Type B pancreatic cell (in vitro differentiated cells): ENCODE measurements at places on chromosomes 16 and 17. TPM values are rescaled to one million over a fixed set of nuclear protein-coding genes. Genes with fewer than 3 reads are reported as not detected.
A peak's percentile ranks its signal among the peaks of the same experiment; 100 is the strongest.

- no peak overlapping the region for H3K4me3 ChIP-seq
- no peak overlapping the region for H3K27ac ChIP-seq
- peaks cover 4% of the 10 kb centered on the region for H3K27me3 ChIP-seq
- DNase-seq = no peak
- H3K36me3 ChIP-seq = no peaks in the 10 kb centered on the region
These were observed 9.7 kb upstream of the MLKL start for GRCh38 chr16:74710401-74710800.

Gene P2RX5
- 0.69 and 1.3 TPM in 2 replicates for total RNA-seq

GRCh38 chr17:78002166-78002565 lies 43.7 kb downstream of the TNRC6C start:
- peaks cover 19% of the 10 kb centered on the region for H3K4me1 ChIP-seq
- H3K27ac ChIP-seq = no peak overlapping the region
- DNase-seq = no peak
- no peak overlapping the region for H3K4me3 ChIP-seq
- peaks cover 9% of the 10 kb centered on the region for H3K36me3 ChIP-seq

Gene CMTM1
- 3.4 and 8.4 TPM in 2 replicates for total RNA-seq

GRCh38 chr16:12340151-12340733 lies 363.7 kb downstream of the SNX29 start:
- H3K4me1 ChIP-seq = no peaks in the 10 kb centered on the region
- H3K27ac ChIP-seq = no peak overlapping the region
- DNase-seq = no peak
- H3K4me3 ChIP-seq = no peak overlapping the region
- H3K36me3 ChIP-seq = no peaks in the 10 kb centered on the region

DNA sequence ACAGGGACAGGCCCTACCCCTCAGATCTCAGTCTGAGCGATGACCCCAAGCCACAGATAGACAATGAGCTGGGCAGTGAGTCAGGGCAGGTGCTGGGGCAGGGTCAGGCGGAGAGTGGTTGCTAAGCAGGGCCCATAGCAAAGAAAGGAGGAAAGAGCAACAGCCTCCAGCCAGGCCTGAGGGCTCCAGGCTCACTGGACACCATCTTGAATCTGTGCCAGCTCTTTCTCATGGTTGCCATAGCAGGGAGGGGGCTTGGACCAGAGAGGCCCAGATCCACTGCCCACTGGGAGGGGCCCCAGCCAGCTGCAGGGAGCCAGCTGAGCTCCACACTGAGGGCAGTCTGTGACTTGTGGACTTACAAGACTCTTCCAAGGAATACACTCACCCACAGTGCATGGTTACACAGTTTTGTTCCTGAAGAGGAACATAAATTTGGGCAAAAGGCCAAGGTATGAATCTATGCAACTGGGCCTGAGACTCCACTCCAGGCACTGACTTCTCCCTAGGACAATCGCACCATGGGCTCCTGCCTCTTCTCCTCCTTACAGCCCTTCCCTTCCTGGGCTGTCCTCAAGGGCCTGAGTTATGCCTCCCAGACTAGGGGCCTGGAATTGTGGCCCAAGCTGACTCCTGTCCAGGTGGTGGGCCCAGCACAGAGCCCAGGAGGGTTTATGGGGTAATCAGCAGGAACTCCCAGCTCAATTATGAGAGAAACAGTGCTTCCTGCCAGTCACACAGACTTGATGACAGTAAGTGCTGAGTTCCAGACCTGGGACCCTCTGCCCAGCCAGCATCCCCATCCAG lies 59.9 kb downstream of the BEAN1 start:
- H3K4me1 ChIP-seq = peaks cover 11% of the 10 kb centered on the region
- H3K36me3 ChIP-seq = no peaks in the 10 kb centered on the region
- no peak overlapping the region for H3K27ac ChIP-seq
- no peak overlapping the region for H3K4me3 ChIP-seq
- peak; percentile 61 for DNase-seq

Gene SPATA2L
- total RNA-seq = 12.6 and 18.5 TPM in 2 replicates

- H3K27me3 ChIP-seq = peaks cover 29% of the 10 kb centered on the region
- H3K36me3 ChIP-seq = peaks cover 3% of the 10 kb centered on the region
- H3K4me3 ChIP-seq = peak overlapping the region; percentile 66
- peaks cover 55% of the 10 kb centered on the region for H3K4me1 ChIP-seq
These were observed 155.3 kb downstream of the C16orf78 start for GRCh38 chr16:49528866-49529288.

DNA sequence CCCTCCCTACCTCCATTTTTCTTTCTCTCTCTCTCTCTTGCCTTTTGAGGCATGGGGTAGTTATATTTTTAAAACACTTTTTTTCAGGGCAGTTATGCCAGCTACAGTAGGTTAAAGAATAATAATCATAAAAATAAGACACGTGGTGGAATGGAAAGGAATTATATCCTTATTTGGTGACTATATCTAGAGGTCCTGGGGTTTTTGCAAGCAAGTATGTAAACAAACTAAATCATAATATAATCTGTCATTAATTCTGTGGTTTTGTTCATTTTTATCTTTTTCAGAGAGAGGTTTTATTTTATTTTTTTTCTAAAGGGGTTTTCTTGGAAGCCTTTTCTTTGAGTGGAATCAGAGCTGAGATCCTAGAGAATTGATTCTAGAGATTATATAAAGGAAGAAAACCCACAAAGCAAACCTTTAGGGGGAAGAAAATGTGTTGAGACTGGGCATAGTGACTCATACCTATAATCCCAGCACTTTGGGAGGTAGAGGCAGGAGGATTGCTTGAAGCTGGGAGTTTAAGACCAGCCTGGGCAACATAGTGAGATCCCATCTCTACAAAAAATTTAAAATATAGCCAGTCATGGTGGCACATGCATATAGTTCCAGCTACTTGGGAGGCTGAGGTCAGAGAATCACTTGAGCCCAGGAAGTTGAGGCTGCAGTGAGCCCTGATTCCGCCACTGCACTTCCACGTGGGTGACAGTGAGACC lies 53.2 kb downstream of the NQO1 start:
- no peak for DNase-seq
- no peak overlapping the region for H3K4me3 ChIP-seq
- H3K27ac ChIP-seq = no peak overlapping the region
- no peaks in the 10 kb centered on the region for H3K4me1 ChIP-seq

Gene QRICH2
- total RNA-seq = 3.9 and 11.7 TPM in 2 replicates

DNA sequence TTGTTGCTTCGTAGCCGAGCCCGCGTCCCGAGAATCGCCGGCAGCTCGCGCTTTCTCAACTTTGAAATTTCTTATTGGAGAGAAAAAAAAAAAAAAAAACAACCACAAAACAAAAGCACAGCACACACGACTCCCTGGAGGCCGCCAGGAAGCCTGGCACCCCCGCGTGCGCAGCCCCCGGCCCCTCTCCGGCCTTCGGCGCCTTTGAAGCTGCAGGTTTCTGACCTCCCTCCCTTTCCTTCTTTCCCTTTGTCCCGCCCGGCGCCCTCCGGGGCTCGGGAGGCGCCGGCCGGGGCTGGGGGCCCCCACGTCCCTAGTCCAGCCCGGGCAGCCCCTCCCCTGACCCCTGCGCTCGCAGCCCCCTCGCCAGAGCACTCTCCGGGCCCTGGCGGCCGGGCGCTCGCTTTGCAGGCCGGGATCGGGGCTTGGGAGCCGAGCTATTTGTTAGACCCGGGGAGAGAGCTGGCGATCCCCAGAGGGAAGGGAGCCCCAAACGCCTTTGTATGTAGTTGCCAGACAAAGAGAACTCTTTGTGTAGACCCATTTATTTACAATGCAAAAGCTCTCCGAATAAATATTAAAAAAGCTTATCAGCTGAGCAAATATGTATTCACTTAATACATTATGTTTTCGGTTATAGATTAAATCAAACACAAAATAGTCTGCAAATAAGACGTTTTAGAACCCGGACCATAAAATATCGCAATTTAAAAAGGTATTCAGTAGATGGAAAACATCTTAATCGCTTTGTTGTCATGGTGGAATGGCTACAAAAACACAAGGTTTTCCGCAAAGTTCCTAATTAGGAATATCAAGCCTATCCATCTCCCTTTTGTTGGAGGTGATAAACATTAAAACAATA lies 2.3 kb downstream of the BAHCC1 start:
- peak overlapping the region; percentile 97 for H3K27ac ChIP-seq
- peak overlapping the region; percentile 97 for H3K4me3 ChIP-seq
- DNase-seq = peak; percentile 88

DNA sequence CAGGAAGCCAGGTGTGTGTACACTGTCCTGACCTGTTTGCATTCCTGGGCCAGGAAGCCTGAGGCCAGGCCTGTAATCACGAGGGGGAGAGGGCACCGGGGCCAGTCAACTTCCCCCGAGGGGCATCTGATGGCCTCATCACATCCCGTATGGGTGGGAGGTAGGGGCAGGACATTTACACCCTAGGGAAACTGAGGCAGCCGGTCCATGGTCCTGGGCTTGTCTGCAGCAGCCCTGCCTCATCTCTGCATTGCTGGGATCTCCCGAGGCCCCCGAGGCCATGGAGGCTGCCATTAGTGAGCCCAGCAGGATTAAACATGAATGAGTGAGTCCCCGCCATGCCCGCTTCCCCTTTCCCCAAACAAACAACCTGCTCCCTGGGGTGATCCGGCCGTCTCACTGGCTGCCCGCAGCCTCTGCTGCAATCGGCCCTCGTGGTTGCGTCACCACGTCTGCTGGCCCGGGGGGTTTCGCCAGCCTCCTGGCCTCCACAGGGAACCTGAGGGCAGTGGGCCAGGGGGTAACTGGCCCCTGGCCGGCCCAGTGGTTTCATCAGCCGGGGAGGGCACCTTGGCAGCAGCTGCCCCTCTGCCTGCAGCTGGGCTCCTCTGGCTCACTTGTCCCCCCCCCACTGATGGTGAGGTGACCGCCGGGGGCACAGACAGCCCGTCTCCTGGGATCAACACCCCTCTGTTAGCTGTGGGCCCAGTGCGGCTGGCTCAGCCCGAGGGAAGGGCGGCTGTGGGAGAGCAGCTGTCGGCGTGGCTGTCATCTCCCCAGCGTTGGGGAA lies 88.3 kb upstream of the GSE1 start:
- no peak overlapping the region for H3K27ac ChIP-seq
- H3K4me1 ChIP-seq = peaks cover 50% of the 10 kb centered on the region
- H3K36me3 ChIP-seq = no peaks in the 10 kb centered on the region
- no peak overlapping the region for H3K4me3 ChIP-seq
- no peak for DNase-seq
- no peaks in the 10 kb centered on the region for H3K27me3 ChIP-seq

DNA sequence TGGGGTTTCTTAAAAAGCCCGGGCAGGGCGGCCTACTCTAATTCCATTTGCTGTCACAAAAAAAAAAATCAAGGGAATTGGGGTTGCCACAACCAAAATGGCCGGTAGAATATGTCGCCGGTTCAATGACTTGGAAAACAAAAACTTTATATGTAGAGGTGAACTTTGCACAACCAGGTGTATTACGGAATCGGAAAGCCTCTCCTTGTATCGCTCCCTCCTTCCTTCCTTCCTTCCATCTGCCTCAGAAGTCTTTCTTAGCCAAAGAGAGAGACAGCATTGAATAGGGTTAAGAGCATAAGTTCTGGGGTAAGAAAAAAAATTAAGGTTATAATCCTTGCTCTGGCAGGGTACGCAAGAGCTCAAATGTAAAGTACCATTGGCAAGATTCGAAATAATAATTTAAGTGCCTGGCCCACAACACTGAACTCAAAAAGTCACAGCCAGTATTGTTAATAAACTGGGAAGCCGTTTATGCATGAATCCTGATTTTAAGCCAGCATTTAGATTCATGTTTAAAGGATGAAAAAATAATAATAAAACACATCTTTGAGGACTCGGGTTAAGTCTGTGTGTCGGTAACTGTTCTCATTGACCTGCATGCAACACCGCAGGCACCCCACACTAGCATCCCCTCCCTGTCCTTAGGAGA lies 522 bp upstream of the GLG1 start:
- peak overlapping the region; percentile 95 for H3K4me3 ChIP-seq
- H3K27ac ChIP-seq = peak overlapping the region; percentile 89

Gene CSF3
- not detected in 2 replicates for total RNA-seq

Gene PRDM7
- total RNA-seq = not detected in 2 replicates

Gene TBC1D26
- total RNA-seq = 0.45 and 0.46 TPM in 2 replicates

DNA sequence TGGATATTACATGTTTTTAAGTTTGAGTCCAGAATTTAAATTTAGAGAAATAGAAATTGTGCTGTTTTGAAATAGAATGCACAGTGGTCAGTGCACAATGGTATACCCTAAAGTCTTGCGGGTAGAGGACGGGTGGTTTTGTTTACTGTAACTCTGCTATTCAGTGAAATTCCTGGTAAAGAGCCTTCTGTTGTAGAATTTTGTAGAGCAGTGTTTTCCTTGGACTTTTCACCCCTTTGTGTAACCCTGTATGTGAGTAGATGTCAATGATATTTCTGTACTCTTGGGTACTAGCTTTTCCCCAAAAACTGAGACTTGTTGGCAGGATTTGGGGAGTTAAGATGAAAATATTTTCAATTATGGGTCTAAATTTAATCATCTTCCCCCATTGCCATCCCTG lies 19.5 kb downstream of the IST1 start:
- no peak overlapping the region for H3K27ac ChIP-seq
- H3K4me1 ChIP-seq = peaks cover 9% of the 10 kb centered on the region
- no peaks in the 10 kb centered on the region for H3K27me3 ChIP-seq
- H3K4me3 ChIP-seq = no peak overlapping the region
- peaks cover 51% of the 10 kb centered on the region for H3K36me3 ChIP-seq
- no peak for DNase-seq

DNA sequence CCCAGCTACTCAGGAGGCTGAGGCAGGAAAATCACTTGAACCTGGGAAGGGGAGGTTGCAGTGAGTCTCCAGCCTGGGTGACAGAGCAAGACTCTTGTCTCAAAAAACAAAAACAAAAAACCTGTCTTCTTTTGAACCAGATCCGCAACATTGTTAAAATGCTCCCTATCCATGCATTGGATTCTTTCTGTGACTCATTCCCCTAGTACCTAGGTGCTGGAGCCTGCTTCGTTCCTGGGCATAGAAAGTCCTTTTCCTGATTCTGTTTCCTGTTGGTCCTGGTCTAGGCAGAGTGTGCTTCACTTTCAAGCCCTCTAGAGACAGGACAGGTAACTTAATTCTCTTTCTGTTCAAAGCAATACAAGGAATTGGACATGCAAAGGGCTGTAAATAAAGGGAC lies 5.2 kb downstream of the EPN2 start:
- H3K27me3 ChIP-seq = no peaks in the 10 kb centered on the region
- peak overlapping the region; percentile 61 for H3K4me3 ChIP-seq
- peak overlapping the region; percentile 93 for H3K27ac ChIP-seq
- H3K36me3 ChIP-seq = peaks cover 17% of the 10 kb centered on the region
- no peak for DNase-seq

DNA sequence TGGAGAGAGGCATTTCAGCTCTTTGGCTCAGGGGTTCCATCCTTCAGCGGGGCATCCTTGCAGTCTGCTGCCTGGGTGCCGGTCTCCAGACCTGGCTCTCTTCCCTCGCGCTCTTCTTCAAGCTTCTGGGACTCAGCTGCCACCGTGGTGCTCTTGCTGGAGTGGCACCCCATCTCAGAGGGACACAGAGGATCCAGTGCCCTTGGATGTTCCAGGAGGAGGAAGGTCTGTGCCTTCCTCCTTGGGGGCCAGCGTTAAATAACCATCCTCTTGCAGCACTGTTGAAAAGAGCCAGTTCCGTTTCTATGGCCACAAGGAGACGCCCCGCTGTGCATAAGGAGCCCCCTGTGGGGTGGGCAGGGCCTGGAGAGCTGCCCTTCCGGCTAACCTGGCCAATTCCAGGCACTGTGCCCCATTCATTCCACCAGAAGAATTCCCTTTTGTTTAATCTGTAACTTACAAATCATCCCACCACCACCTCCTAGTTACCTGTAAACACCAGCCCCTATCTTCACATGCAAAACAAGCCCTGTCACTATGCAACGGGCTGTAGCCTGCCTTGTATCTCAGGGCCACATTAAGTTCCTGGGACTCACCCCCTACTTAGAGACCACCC lies 8.6 kb downstream of the CHD9NB start:
- H3K36me3 ChIP-seq = no peaks in the 10 kb centered on the region
- peak overlapping the region; percentile 80 for H3K27ac ChIP-seq
- H3K27me3 ChIP-seq = peaks cover 14% of the 10 kb centered on the region
- no peak for DNase-seq

Gene SCNN1B
- total RNA-seq = 4.2 and 4.3 TPM in 2 replicates
